Activated naive CD4-positive, alpha-beta T cell treated with anti-CD3 and anti-CD28 coated beads, Interleukin-2, amount 50 U/mL, for 72 hours (primary cell): ENCODE measurements at places on chromosomes 12 and 14. TPM values are rescaled to one million over a fixed set of nuclear protein-coding genes. Genes with fewer than 3 reads are reported as not detected.

The BBS10 gene
- total RNA-seq: 3.0 TPM

The POTEM gene
- total RNA-seq: not detected

The ETNK1 gene
- total RNA-seq: 67.2 TPM

The SMIM41 gene
- not detected for total RNA-seq

- no peak for DNase-seq
Measured at GRCh38 chr12:132154341-132154761, 10.1 kb downstream of the NOC4L start.

GRCh38 chr14:59787045-59787674 is 83.4 kb downstream of the RTN1 start:
- DNase-seq: no peak

DNA sequence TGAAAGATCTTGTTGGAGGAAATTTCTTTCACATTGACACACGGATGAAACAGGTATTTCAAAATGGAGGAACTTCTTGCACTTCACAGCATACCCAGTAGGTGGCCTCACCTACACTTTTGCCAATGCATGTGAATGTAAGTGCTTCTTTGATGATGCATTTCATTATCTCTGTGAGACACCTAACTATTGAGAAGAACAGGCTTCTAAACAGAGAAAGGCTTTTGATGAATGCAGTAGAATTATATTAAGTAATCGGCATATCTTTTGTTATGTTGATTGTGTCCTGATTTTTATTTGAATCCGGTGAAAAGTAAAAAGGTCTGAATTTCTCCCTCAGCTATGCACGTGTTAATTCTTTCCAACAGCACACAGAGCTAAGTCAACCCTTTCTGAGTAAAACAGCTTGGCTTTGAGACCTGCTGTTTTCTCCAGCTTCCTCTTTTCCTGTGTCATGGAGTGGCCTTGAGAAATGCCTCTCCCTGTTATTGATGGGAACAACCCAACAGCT is 399.0 kb downstream of the NAV3 start:
- peak; percentile 20 for DNase-seq

DNA sequence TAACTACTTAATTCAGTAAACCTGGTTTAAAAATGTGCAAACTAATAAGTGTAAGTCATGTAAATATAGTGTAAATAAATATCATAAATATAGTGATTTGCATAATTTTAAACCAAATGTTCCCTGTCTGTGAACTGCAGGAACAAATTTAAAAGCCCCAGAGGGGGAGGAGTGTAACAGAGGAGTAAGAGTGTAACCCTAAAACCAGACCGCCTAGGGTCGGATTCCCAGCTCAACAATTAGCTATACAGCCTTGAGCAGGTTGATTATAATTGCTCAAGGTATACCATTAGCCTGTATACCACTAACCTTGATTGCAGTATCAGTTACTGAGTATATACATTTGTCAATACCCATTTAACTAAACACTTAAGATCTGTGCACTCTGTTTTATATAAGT is 218.4 kb downstream of the ADAMTS20 start:
- DNase-seq: no peak

GRCh38 chr14:105309371-105309770 is 5.2 kb upstream of the PACS2 start:
- DNase-seq: no peak

- DNase-seq: no peak
Measured at GRCh38 chr12:104467346-104467837, 10.6 kb downstream of the CHST11 start.

- DNase-seq: no peak
Measured at GRCh38 chr12:128861226-128862016, 8.1 kb downstream of the GLT1D1 start.

DNA sequence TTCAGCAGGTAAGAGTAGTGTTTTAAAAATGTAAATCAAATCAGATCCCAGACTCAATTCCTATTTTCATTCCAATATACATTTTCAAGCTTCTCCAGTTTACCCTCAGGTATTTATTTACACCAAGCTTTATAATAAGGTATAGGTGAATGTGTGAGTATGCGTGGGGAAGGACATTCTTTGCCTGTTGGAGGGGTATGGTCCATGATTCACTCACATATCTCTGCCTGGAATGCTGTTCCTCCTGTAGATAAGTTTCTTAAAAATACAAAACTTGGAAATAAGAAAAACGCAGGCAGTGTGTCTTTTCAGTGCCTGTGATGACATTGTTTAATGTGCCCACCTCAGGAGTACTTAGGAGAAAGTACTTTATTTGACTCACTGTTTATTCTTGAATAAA is 118.6 kb downstream of the CCDC91 start:
- DNase-seq: no peak

- no peak for DNase-seq
Measured at GRCh38 chr12:12404297-12404696, 47.4 kb downstream of the BORCS5 start.
